ENCODE measurements at places on chromosomes 16 and 17.

GRCh38 chr17:81223762-81224130 lies 981 bp upstream of the CEP131 start:
- no peak for DNase-seq

DNA sequence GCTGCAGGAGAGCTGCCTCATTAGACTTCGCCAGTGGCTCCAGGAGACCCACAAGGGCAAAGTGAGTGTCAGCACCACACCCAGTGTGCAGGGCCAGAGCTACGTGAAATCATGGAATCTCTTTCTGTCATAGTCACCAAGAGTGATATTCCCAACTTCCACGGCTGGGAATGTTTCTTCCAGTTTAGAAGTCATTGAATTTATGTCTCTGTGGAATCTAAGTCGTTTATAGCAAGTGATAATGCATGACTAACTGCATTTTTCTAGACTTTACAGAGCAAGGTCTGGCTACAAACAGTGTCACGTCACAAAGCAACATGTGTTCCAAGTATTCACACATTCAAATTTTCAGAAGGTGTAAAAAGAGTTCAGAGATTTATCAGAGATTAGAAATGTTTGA lies 55.5 kb downstream of the SEC14L1 start:
- no peak for DNase-seq

GRCh38 chr17:33044771-33045170 lies 53.1 kb downstream of the SPACA3 start:
- no peak for DNase-seq

- DNase-seq: no peak
These were observed 12.5 kb upstream of the C1QTNF8 start for GRCh38 chr16:1108299-1109252.

DNA sequence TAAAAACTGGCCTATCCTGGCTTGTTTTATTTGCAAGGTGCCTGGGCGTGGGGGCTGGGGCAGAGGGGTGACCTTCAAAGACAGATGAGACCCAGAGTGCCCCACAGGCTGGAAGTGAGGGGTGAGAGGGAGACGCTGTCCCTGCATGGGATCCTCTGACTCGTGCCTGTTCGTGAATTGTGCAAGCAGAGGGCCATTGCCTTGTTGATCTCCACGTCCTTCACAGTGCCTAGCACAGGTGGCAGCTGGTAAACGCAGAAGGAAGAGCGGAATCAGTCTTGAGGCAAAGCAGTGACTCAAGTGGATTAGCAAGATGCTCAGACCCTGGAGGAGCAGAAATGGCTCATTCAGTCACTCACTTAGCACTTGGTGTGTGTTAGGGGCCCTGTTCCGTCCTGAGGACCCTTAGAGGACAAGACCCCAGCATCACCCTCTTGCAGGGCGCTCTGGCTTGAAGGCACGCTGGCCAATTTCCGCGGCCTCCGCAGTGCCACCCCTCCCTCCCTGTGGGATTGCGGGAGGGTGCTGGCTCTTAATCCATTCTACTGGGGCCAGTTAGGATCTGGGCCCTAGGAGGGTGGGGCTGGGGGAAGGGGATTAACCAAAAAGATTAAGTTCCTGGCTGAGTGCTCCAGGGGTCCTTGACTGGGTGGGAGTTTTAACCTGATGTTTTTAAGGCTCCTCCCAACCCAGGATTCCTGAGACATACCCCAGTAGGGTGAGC lies 151.2 kb downstream of the CCDC182 start:
- no peak for DNase-seq

- no peak for DNase-seq
These were observed 2.9 kb upstream of the RASL10B start for GRCh38 chr17:35728551-35728950.

DNA sequence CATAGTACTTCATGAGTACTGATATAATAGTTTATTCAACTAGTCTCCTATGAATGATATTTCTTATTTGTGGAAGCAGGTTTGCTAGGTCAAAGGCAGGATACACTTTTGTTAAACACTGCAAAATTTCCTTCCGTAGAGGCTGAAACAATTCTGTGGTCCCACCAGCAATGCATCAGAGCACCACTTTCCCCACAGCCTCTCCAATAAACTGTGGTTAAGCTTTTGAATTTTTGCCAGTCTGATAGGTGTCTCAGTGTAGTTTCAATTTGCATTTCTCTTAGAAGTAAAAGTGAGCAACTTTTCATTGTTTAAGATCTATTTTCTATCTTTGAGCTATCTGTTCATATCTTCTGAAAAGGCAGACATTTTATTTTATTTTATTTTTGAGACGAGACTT lies 36.4 kb upstream of the CORO6 start:
- no peak for DNase-seq

DNA sequence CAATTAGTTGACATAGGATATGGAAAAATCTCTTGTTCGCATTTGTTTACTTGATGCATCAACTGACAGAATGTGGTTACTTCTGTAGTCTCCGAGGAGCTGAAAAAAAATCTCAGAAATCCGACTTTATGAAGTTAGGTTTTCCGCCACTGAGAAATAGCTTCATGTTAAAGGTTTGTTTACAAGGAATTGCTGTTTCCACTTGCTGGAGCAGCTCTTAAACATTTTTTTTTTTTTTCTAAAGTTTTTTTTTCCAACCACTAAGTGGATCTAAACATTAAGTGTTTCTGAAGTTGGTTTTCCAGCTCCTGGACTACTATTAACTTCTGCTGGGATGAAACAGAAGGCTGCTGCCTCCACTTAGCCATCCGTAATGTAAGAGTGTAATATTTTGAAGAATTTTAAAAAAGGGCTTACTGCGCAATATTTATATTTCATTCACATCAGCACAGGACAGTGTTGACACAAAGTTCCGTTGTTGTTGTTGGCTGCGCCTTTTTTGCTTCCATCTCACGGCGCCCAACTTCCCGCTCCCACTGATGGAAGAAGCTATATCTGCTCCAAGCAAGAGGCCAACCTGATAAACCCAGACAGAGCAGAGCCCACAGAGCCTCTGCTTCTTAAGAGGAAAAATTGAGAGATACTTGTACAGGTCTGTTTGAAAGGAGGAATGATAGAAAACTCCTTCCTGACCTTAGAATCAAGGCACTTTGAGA lies 167.7 kb upstream of the KCNJ16 start:
- no peak for DNase-seq
